ENCODE measurements at places on chromosomes 1 and 21.

- no peak for DNase-seq
Observed at GRCh38 chr1:61224609-61225008, 142.2 kb downstream of the NFIA start.

DNA sequence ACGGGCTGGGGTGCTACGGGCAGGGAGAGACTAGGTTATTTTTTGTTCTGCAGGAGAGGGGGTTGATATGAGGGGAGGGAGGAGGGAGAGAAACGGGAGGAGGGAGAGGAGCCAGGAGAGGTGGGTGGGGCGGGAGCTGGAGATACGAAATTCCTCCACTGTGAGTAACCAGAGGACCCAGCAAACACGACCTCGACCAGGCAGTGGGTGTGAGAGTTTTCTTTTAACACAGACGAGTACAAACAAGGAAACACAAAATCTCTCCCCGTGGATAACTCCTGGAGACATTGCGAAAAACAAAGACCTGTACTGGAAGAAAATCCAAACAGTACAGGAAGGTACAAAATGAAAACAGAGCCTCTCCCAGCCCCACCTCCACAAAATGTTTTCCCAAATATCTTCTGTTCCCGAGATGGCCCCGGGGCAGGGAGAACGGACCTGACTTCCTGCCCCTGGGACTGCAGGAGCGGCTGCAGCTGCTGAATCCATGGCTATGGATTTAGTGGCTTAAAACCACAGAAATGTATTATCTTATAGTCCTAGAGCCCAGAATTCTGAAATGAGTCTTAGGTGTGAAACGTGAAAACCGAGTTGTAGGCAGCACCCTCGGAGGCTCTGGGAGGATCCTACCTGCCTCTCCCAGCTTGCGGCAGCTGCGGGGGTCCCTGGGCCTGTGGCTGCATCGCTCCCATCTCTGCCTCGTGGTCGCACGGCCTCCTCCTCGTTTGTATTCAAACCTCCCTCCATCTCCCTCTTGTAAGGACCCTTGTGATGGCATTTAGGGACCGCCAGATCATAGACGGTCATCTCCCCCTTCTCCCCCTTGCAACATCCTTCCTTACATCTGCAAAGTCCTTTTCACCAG lies 82.2 kb downstream of the RIPK4 start:
- DNase-seq, result no peak

- DNase-seq, result no peak
Observed at GRCh38 chr1:24089027-24089742, 22.8 kb downstream of the MYOM3 start.

DNA sequence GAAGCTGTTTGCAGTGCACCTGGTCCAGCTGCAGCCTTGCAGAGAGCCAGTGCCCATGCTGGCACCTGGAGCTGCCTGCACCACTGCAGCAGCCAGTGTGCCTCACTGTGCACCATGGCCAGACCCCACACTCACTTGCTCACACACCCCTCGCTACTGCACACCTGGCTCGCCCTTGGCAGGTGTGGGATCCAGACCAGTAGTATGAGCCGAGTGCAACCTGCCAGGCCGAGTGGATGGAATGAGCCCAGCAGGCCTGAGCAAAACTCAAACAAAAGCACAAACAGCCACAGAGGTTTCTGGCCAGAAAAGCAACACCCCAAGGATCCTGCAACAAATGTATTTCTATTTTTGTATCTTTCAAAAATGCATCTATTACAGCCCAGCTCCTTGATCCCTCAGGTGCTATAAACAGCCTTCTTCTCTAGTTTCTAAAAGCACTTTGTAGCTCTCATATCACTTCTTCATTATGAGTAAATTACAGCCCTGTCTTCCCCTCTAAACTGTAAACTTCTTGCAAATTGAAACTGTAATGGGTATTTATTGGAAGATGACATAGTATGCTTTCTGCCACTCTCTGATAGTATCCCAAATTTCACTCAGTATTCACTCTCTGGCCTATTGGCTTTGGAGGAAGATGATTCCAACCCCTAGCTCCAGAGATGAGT lies 72.2 kb upstream of the LPGAT1 start:
- no peak for DNase-seq

- no peak for DNase-seq
Observed at GRCh38 chr21:34969423-34970166, 79.5 kb downstream of the RUNX1 start.

DNA sequence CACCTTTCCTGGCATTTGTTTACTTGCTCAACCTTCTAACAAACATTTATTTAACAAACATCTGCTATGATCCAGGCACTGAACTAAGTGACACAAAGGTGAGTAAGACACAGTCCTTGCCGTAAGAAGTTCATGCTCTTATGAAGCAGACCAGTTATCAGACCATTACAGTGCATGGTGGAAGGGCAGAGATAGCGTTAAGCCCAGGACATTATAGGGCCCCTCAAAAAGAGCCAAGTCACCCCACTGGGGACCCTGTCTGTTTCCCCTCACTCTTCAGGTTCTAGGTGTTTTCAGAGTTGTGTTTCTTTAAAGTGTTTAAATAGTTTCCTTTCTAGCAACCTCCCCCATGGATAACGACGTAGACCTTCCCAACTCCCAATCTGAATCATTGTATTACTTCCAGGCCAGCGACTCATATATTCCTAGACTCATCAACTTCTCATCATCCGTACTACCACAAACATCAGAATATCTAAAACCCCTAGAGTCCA lies 39.3 kb downstream of the TCP10L start:
- no peak for DNase-seq

DNA sequence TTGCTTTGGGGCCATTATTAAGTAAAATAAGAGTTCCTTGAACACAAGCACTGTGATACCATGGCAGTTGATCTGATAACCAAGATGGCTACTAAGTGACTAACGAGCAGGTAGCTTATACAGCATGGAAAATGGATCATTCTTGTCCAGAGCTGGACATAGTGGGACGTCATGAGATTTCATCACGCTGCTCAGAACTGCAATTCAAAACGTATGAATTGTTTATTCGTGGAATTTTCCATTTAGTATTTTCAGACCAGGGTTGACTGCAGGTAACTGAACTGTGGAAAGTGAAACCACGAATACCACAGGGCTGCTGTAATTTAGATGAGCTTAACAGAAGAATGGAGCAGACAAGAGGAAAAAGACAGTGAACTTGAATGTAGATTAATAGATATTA lies 38.9 kb downstream of the CCDC18 start:
- DNase-seq, result no peak

- peak; percentile 59 for DNase-seq
Observed at GRCh38 chr21:40151611-40152010, 284.4 kb downstream of the PCP4 start.

DNA sequence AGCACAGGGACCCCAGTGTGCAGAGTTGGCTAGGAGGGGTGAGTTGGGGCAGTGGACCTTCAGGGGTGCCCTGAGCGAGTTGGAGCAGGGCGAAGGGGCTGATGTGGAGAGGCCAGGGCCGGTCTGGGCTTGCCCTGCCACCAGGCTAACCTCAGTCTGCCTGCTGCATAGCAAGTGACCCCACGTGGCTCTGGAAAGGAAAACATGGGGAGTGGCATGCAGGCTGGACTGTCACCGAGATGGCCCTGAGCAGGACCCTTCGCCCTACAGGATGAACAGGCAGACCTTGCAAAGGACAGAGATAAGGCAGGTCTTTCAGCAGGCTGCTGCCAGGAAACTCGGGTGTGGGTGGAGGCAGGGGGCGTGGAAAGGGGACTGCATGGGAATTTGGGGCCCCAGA lies 51.5 kb downstream of the FOXO6 start:
- no peak for DNase-seq

GRCh38 chr1:9746651-9747050 lies 77.1 kb downstream of the CLSTN1 start:
- DNase-seq, result no peak

DNA sequence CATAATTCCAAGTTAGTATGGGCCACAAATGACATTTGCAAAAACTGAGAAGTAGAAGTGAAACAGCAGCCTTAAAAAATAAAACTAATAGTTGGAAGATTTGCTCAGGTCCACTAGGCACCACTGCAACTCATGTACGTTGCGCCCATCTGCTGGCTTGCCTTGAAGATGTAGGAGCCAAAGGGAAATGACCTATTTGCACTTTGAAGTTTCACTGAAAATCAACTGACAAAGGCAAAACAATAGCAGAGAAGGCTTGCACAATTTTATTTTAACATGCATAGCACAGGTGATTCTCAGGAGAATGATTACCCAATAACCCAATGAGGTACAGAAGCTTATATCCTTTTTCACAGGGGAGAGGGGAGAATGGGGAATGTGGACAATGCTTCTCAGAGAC lies 170.1 kb upstream of the USP25 start:
- no peak for DNase-seq

GRCh38 chr1:31789259-31790065 lies 25.3 kb upstream of the ADGRB2 start:
- peak; percentile 98 for DNase-seq

DNA sequence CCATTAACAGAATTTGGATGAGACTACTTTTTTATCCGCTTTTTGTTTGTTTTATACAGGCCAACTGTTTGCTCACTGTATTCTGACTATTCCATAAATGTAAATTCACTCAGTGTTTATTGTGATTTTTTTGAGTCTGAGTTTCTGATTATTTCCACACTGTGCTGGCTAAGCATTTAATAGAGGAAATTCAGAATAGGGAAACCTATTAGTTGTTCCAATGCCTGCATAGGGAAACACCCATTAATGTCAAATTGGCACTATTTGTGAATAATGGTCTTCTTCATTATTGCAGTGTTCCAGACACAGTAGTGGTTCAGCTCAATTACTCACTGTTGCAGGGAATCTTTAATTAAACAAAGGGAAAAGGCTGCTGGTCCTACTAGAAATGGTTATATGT lies 174.7 kb upstream of the SGIP1 start:
- no peak for DNase-seq

- no peak for DNase-seq
Observed at GRCh38 chr1:94646141-94646643, 104.6 kb upstream of the F3 start.
